GM13976 (cell line): ENCODE measurements at places on chromosomes 7 and 10.

GRCh38 chr7:140568021-140568813 lies 72.4 kb downstream of the DENND2A start:
- no peak for DNase-seq

- no peak for DNase-seq
Measured at GRCh38 chr10:30219971-30220751, 128.9 kb downstream of the MTPAP start.

GRCh38 chr10:3902054-3902808 lies 117.2 kb upstream of the KLF6 start:
- DNase-seq, result peak; percentile 73

DNA sequence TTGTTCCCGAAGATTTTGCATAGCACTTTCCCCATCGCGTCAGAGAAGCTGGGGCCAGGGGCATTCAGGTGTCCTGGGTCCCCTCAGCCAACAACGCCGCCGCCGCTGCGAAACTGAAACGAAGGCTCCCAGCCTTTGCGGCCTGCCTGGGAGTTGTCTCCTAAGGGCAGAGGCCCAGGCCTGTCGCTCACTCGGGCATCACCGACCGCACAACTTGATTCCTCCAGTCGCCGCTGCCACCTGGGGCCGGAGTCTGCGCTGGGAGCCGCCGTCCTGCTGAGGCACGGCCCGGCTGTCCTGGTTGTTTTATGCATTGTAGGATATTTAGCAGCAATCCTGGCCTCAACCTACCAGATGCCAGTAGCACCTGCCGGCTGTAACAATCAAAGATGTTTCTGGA lies 22.0 kb downstream of the ZSCAN25 start:
- DNase-seq, result no peak

GRCh38 chr7:40805361-40805760 lies 670.6 kb downstream of the SUGCT start:
- no peak for DNase-seq

- DNase-seq, result no peak
Measured at GRCh38 chr10:27723436-27723835, 22.2 kb downstream of the MKX start.

- no peak for DNase-seq
Measured at GRCh38 chr7:108650467-108650866, 80.8 kb downstream of the DNAJB9 start.

- DNase-seq, result no peak
Measured at GRCh38 chr10:75742355-75742754, 310.9 kb downstream of the LRMDA start.

- peak; percentile 72 for DNase-seq
Measured at GRCh38 chr7:44307301-44307900, 18.0 kb downstream of the CAMK2B start.

DNA sequence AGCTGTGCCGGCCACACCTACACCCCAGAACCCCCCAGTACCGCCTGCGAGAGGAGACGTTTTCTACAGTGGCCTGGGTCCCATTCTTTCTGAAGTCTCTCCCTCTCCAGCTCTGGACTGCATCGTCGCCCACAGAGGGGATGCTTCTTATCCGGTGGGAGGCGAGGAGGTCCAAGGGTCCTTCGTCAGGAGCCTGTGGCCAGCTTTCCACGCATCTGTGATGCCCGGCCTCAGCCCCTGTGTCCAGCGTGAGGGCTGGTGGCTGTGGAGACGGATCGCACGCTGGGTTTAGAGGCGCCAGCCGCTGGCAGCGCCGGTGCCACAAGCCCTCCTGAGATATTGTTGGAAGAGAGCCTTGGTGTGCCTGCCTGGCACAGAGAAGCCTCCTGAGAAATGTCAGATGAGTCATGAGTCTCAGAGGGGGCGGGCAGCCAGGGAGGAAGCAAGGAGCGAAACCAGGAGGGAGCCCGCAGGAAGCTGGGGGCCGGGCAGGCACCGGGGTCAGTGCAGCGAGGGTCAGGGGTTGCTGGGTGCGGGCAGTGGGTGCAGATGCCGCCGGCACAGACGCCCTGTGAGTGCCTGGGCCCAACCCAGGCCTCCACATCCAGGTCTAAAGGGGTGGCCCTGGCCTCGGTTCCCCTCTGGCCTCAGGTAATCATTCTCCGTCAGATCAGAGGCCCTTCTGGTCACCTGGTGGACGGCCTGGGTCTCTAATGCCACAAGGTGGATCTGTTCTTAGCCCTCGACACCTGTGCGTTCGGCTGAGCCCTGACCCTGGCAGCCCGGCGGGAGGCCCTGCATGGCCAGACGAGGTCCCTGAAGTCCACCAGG lies 86.0 kb upstream of the DIP2C start:
- DNase-seq, result peak; percentile 29

DNA sequence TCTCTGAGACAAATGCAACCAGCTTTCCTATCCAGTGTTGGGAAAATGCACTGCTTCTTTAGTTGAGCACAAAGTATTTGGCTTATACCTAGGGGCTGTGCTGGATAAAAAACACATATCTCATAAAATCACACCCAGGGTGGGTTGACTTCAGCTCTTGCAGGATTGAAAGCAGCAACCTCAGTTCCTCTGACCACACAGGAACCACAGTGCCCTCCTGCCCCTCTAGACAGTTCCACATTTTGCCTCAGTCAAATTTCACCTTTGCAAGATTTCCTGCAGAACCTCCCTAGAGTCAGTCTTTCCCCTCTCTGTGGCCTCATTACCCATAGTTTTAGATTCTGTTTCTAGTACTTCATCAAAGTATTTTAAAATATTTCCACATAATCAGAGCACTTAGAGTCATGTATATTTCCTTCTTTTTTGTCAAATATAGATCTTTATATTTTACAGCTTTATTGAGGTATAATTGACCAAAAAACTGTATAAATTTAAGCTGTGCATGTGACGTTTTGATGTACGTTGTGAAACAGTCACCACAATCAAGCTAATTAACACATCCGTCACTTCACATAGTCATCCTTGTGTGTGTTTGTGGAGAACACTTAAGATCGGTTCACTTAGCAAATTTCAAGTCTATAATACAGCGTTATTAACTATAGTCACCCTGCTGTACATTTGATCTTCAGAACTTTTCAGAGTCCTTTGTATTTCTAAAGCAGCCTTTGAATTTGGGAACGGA lies 37.0 kb upstream of the EGR2 start:
- DNase-seq, result no peak

- peak; percentile 52 for DNase-seq
Measured at GRCh38 chr7:18505870-18506460, 10.4 kb downstream of the HDAC9 start.

GRCh38 chr7:2175091-2175490 lies 57.7 kb downstream of the MAD1L1 start:
- DNase-seq, result no peak

- peak; percentile 16 for DNase-seq
Measured at GRCh38 chr7:16431646-16432424, 10.5 kb upstream of the CRPPA start.

DNA sequence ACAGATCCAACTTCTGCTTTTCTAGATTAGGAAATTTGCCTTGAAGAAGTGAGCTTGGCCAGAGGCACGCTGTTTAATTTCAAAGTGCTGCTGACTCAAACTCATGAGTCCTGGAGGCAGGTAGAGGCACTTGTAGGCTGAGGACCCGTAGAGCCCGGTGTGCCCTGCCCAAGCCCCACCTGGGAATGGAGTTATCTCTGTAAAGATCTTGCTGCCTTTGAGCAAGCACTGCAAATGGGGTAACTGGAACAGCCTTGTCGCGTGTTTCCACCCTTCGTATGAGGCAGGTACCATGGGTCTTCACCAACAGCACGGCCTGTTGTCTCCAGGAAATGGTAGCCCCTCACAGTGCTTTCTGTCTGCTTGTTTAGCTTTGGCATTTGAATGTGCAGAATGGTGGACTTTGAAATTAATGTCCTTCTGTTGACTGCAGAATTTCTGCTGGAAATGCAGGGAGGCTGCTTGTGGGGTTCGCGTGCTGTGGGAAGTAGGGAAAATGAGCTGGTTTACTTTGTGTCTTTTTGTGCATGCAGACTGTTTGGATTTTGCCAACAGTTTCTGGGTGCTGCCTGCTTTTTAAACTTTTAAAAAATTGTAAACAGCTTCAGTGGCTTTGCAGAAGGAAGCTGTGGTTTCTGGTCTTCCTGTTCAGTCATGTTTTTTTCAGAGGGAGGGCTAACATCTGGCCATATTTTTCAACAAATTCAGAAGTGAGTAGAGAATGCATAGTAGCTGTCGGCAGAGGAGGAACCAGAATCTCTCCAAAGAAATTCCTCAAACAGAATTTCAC lies 27.2 kb downstream of the CCM2 start:
- no peak for DNase-seq
